Fibroblast of lung (primary cell): ENCODE measurements at places on chromosomes 1 and 21. TPM values are rescaled to one million over a fixed set of nuclear protein-coding genes. Genes with fewer than 3 reads are reported as not detected.
A peak's percentile ranks its signal among the peaks of the same experiment; 100 is the strongest.

Gene TNFRSF8
- total RNA-seq: 0.26 TPM in 1 of 2 replicates, not detected in the other

Gene NPHS2
- total RNA-seq: not detected in 2 replicates

Gene COL24A1
- 2.8 and 3.3 TPM in 2 replicates for total RNA-seq

Gene FNBP1L
- total RNA-seq: 3.0 and 11.6 TPM in 2 replicates

Gene SELE
- not detected in 2 replicates for total RNA-seq

- DNase-seq: no peak
- no peaks in the 10 kb centered on the region for H3K4me1 ChIP-seq
- H3K36me3 ChIP-seq: no peaks in the 10 kb centered on the region
- no peaks in the 10 kb centered on the region for H3K27me3 ChIP-seq
- H3K27ac ChIP-seq: no peak overlapping the region
Observed at GRCh38 chr1:167126317-167126716, 32.4 kb downstream of the STYXL2 start.

DNA sequence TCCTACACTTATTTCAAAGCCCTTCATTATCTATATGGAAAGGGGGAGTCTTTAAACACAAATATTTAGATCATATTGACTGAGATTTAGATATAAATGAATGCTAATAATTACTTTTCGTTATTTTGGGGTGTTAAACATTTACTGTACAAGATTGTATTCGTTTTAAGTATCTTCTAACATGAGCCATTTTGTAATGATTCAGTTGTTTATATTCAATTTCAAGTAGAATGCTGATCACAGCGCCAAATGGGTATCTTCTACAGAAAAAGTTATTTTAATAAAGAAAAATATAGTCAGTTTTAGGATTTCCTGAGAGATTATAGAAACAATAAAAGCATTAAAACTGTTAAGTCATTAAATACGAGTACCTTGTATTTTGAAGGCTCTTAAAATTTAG, 104.5 kb upstream of the HNRNPU start:
- H3K27ac ChIP-seq: peak overlapping the region; percentile 99
- no peak for DNase-seq
- peak overlapping the region; percentile 69 for H3K4me3 ChIP-seq
- H3K27me3 ChIP-seq: no peaks in the 10 kb centered on the region
- no peaks in the 10 kb centered on the region for H3K36me3 ChIP-seq
- H3K4me1 ChIP-seq: peaks cover 10% of the 10 kb centered on the region

GRCh38 chr1:13586001-13586400, 2.4 kb downstream of the PDPN start:
- H3K27me3 ChIP-seq: no peaks in the 10 kb centered on the region
- H3K4me1 ChIP-seq: no peaks in the 10 kb centered on the region
- no peaks in the 10 kb centered on the region for H3K36me3 ChIP-seq

DNA sequence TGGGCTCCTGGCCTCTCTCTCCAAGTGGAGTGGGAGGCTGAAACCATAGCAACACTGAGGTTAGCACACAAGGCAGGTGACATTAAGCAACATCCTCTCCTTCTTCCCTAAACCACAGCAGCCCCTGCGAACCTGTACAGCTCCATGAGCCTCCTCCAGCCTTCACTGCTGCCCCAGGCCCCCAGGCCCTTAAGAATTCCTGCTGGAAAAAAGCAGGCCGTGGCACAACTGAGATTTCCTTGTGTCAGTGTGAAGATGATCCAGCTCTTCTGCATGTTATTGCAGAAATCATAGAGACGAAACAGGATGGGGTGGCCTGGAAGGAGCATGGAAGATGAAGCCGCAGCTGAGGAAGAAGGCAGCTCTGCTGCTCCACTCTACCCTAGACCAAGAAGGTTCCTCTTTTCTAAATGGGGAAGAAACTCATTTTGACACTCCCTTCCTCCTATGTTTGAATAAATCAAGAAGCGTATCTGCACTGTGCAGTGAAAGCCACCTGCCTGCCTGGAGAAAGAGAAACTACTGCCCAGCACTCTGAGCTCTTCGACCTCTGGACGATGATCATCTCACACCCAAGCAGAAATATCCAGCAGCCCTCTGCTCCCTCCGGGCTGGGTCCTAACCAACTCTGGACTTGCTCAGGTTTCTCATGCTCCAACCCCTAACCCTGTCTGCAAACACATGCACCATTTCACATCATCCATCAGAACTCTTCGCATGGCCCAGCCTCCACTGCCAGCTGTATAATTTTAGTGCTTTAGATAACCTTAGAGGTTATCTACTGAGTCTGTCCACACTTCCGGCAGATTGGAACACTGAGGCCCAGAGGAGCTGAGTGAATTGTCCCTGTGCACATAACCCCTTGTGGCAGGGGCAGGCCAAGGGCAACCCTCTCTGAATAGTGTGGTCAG, 20.7 kb downstream of the SH3BP5L start:
- H3K27ac ChIP-seq: no peak overlapping the region
- no peaks in the 10 kb centered on the region for H3K27me3 ChIP-seq
- H3K4me3 ChIP-seq: no peak overlapping the region
- no peaks in the 10 kb centered on the region for H3K36me3 ChIP-seq
- DNase-seq: no peak
- no peaks in the 10 kb centered on the region for H3K4me1 ChIP-seq

GRCh38 chr1:174112489-174113162, 46.7 kb upstream of the RABGAP1L start:
- no peaks in the 10 kb centered on the region for H3K27me3 ChIP-seq
- no peak for DNase-seq
- H3K4me1 ChIP-seq: no peaks in the 10 kb centered on the region
- no peak overlapping the region for H3K4me3 ChIP-seq
- H3K36me3 ChIP-seq: no peaks in the 10 kb centered on the region
- H3K27ac ChIP-seq: no peak overlapping the region

DNA sequence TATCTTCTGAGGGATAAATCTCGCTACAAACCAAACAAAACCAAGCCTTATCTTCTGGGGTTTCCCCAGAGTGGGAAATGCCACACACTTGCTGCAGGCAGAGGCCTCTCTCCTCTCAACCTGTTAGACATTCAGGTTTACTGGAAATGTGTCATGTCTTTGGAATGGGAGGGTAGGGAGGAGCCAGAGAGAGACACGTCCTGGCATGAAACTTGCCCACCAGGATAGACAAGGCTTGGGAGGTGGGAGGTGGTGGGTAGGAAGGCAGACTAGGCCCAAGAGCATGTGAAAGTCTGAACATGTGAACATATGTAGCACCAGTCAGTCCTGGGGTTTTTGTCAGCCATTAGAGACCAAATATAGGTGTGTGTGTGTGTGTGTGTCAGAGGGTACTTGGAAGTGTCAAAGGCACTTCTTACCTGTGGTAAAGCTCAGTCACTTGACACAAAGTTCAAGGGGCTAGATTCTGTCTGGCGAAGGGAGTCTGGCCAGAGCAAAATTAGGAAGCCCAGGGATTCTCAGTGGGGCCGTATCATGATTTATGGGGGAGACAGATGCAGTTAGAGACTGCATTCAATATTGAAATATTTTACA, 32.4 kb upstream of the PIGC start:
- no peaks in the 10 kb centered on the region for H3K27me3 ChIP-seq
- H3K27ac ChIP-seq: no peak overlapping the region
- no peaks in the 10 kb centered on the region for H3K36me3 ChIP-seq
- DNase-seq: no peak

DNA sequence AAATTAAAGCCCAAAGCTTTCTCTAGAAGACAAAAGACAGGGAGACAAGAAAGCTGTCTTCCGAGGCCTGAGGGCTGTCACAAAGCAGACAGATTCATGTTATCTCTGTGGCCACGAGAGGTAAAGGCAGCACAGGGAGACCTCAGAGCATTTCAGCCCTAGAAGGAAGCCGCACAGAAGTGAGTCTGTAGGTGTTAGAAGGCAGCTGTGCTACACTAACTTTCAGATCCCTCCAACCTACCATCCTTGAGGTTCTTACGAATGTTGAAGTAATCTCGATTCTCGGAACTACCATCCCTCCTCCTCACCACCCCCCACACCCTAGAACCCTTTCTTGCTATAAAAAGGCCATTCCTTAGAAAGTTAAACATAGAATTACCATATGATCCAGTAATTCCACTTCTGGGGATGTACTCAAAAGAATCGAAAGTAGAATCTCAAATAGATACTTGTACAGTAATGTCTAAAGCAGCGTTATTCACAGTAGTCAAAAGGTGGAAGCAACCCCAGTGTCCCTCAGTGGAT, 21.5 kb upstream of the LYST start:
- H3K36me3 ChIP-seq: no peaks in the 10 kb centered on the region
- DNase-seq: no peak
- no peak overlapping the region for H3K27ac ChIP-seq
- H3K4me3 ChIP-seq: no peak overlapping the region

DNA sequence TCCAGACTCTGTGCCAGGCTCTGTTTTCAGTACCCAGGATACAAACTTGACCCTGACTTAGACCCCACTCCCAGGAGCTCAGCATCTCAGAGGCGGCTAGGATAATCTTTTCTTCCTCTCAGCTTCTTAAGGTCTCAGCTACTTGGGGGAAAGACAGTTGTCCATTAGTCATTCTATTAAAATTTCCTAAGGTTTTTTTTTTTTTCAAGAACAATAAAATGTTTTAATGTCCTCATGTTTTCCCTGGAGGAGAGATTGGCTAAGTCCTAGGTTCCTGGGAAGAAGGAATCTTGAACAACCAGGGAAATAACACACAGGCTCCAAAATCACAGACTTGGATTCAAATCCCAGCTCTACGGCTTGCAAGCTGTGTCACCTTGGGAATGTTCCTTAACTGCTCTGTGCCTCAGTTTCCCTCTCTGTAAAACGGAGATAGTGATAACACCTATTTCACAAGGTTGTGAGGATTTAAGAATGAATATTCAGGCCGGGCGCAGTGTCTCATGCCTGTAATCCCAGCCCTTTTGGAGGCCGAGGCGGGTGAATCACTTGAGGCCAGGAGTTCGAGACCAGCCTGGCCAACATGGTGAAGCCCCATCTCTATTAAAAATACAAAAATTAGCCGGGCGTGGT, 33.0 kb downstream of the CDK18 start:
- DNase-seq: no peak
- H3K27ac ChIP-seq: no peak overlapping the region
- H3K4me1 ChIP-seq: no peaks in the 10 kb centered on the region
- H3K4me3 ChIP-seq: no peak overlapping the region
- H3K27me3 ChIP-seq: peaks cover 11% of the 10 kb centered on the region

- DNase-seq: peak; percentile 16
- H3K36me3 ChIP-seq: no peaks in the 10 kb centered on the region
- H3K27me3 ChIP-seq: no peaks in the 10 kb centered on the region
- H3K4me1 ChIP-seq: no peaks in the 10 kb centered on the region
- H3K4me3 ChIP-seq: no peak overlapping the region
Observed at GRCh38 chr1:79124756-79125155, 118.2 kb upstream of the ADGRL4 start.

GRCh38 chr1:244096691-244097090, 45.6 kb downstream of the ZBTB18 start:
- no peak for DNase-seq
- no peak overlapping the region for H3K4me3 ChIP-seq
- H3K4me1 ChIP-seq: peaks cover 3% of the 10 kb centered on the region
- H3K27ac ChIP-seq: no peak overlapping the region
